Colonic mucosa (tissue), 4 donors: ENCODE measurements at places on chromosomes 2 and 18. TPM values are rescaled to one million over a fixed set of nuclear protein-coding genes. Genes with fewer than 3 reads are reported as not detected.

DNA sequence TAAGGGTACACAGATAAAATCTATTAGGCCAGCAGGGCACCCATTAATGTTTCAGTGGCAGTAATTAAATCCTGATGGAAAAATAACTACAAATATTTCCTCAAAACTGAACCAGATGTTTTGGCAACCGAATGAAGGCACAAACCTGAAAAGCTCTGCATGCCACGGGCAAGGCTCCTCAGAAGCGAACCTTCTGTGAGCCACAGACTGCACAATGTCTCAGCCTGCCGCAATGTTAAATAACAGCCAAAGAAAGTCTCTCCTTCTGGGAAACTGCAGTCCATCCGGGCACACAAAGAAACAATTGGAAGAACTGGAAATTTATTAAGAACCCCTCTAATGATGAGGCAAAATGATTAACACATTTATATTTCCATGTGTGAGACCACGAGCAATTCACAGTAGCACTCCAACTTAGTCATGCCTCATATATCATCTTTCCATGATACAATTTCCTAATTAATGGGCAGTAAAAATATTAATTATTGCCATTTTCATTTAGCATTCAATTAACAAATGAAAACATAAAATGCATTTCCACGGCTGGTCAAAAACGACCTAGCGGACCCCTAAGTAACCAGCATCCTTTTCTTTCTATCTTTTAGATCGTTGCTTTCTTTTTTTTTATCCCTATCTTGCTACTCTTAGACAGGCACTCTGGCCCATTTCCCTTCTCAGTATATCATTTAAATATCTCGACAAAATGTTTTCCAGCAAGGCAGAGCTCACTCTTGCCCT lies 237.5 kb downstream of the EPHA4 start:
- H3K27ac ChIP-seq: no peak overlapping the region
- H3K36me3 ChIP-seq: no peaks in the 10 kb centered on the region
- H3K4me3 ChIP-seq: no peak overlapping the region
- H3K27me3 ChIP-seq: no peaks in the 10 kb centered on the region
- no peaks in the 10 kb centered on the region for H3K4me1 ChIP-seq
- DNase-seq: no peak

DNA sequence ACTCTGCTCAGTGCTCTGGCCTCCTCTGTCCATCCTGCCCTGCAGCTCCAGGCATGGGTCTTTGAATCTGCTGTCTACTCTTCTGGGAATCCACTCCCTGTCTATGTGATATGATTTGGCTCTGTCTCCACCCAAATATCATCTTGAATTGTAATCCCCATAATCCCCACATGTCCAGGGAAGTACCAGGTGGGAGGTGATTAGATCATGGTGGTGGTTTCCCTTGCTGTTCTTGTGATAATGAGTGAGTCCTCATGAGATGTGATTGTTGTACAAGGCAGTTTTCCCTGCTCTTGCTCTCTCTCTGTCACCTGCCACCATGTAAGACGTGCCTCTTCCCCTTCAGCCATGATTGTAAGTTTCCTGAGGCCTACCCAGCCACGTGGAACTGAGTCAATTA lies 881.8 kb upstream of the ID2 start:
- no peak overlapping the region for H3K27ac ChIP-seq
- no peaks in the 10 kb centered on the region for H3K4me1 ChIP-seq
- no peaks in the 10 kb centered on the region for H3K36me3 ChIP-seq
- no peak overlapping the region for H3K4me3 ChIP-seq
- no peaks in the 10 kb centered on the region for H3K27me3 ChIP-seq

GRCh38 chr2:217832115-217832514 lies 170.7 kb downstream of the TNS1 start:
- no peaks in the 10 kb centered on the region for H3K4me1 ChIP-seq
- no peaks in the 10 kb centered on the region for H3K27me3 ChIP-seq
- DNase-seq: no peak
- H3K27ac ChIP-seq: no peak overlapping the region
- H3K4me3 ChIP-seq: no peak overlapping the region

GRCh38 chr18:37341473-37342086 lies 224.0 kb downstream of the CELF4 start:
- H3K4me3 ChIP-seq: no peak overlapping the region
- no peak overlapping the region for H3K27ac ChIP-seq
- no peak for DNase-seq
- no peaks in the 10 kb centered on the region for H3K36me3 ChIP-seq

GRCh38 chr18:48612917-48613316 lies 74.1 kb downstream of the CTIF start:
- DNase-seq: no peak
- no peak overlapping the region for H3K4me3 ChIP-seq
- no peaks in the 10 kb centered on the region for H3K4me1 ChIP-seq
- no peaks in the 10 kb centered on the region for H3K36me3 ChIP-seq
- H3K27me3 ChIP-seq: no peaks in the 10 kb centered on the region
- no peak overlapping the region for H3K27ac ChIP-seq

DNA sequence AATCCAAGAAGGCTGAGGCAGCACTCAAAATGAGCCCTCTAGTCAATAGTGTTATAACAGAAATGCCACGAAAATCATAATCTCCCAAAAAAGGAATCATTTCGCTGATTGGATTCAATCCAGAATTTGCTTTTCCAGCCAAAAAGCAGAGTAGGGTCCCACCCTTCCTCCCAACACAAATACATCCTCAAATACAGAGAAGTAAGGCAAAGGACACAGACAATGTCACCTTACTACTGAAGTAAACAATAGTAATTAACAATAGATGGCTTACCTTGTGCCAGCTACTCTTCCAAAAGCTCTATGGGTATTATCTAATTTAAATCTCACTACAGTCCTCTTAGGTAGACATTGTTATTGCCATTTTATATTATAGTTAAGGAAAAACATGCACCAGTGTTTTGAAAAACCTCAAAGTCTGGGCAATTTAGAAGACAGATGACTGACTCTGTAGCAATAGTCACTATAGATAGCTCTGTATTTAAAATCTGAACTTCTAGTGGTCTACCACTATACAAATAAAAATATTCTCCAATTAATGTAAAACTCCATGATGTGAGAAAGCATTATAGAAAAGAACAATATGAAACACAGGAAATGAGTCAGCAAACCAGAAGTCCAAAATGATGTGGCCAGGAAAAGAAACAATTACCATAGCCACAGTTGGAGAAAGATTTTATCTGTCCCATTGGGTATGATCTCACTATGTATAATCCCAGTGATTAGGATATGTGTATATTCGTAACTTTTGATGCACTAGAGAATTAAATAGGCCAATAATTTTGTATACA lies 305.0 kb upstream of the ERBB4 start:
- no peak overlapping the region for H3K27ac ChIP-seq
- no peak for DNase-seq
- H3K36me3 ChIP-seq: no peaks in the 10 kb centered on the region
- no peaks in the 10 kb centered on the region for H3K27me3 ChIP-seq
- H3K4me3 ChIP-seq: no peak overlapping the region
- no peaks in the 10 kb centered on the region for H3K4me1 ChIP-seq

GRCh38 chr2:105378276-105378840 lies 20.5 kb downstream of the FHL2 start:
- DNase-seq: no peak
- H3K27me3 ChIP-seq: no peaks in the 10 kb centered on the region
- no peak overlapping the region for H3K27ac ChIP-seq
- H3K36me3 ChIP-seq: peaks cover 14% of the 10 kb centered on the region
- no peak overlapping the region for H3K4me3 ChIP-seq

GRCh38 chr2:65340898-65341681 lies 91.3 kb downstream of the SPRED2 start:
- no peak for DNase-seq
- no peaks in the 10 kb centered on the region for H3K4me1 ChIP-seq
- no peak overlapping the region for H3K4me3 ChIP-seq
- no peaks in the 10 kb centered on the region for H3K27me3 ChIP-seq

DNA sequence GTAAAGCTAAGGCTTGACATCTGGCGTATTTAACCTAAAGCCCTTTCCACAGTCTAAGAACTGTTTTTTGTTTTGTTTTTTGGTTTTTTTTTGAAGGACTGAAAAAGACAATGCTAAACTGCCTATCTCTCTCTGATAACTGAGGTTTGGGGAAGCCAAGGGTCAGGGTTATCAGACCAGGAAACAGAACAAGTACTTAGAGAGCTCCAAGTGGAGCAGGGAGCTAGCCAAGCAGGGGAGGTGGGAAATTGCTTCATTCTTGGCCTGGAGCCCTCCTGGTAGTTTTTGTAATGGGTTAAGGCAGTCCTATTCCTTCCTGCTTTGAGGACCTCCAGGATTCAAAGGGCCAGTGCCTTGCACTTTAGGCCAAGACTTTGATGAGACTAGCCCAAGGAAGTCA lies 154.3 kb upstream of the LTBP1 start:
- no peak for DNase-seq
- no peak overlapping the region for H3K4me3 ChIP-seq
- H3K4me1 ChIP-seq: no peaks in the 10 kb centered on the region

- no peaks in the 10 kb centered on the region for H3K36me3 ChIP-seq
- DNase-seq: no peak
- H3K27ac ChIP-seq: no peak overlapping the region
- H3K4me1 ChIP-seq: no peaks in the 10 kb centered on the region
These were observed 98.6 kb downstream of the NOL10 start for GRCh38 chr2:10591207-10591606.

DNA sequence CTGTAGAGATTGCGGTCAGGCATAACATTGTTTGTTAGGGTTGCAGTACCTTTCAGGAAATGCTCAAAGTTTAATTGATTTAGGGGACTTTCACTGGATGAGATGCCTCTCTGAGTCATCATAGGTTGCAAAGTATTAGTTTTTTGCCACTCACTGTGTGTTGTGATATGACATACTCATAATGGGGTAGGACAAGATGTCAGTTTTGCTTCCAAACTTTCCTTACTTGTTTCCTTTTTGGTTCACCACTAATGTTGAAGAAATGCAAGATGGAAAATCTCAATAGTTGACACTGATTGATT lies 35.0 kb upstream of the PTH2R start:
- no peaks in the 10 kb centered on the region for H3K27me3 ChIP-seq
- no peak for DNase-seq
- H3K27ac ChIP-seq: no peak overlapping the region
- H3K36me3 ChIP-seq: no peaks in the 10 kb centered on the region
- no peak overlapping the region for H3K4me3 ChIP-seq

- no peaks in the 10 kb centered on the region for H3K4me1 ChIP-seq
- DNase-seq: peak; percentile 46
- no peaks in the 10 kb centered on the region for H3K27me3 ChIP-seq
- H3K36me3 ChIP-seq: no peaks in the 10 kb centered on the region
- peak overlapping the region; percentile 87 for H3K27ac ChIP-seq
- H3K4me3 ChIP-seq: peak overlapping the region; percentile 73
These were observed 542 bp downstream of the PGAP1 start for GRCh38 chr2:196925768-196926561.

Gene NXPH2
- total RNA-seq: not detected

Gene UPP2
- total RNA-seq: not detected

Gene IL1RL1
- 2.1 TPM for total RNA-seq
